ENCODE measurements at places on chromosomes 5 and 9. TPM values are rescaled to one million over a fixed set of nuclear protein-coding genes. Genes with fewer than 3 reads are reported as not detected.

EQTN gene
- 0.36 TPM for polyA plus RNA-seq

ALDH1B1 gene
- 39.3 TPM for polyA plus RNA-seq

C9orf153 gene
- polyA plus RNA-seq: 0.24 TPM

IFNA2 gene
- not detected for polyA plus RNA-seq

EGR1 gene
- 101 TPM for polyA plus RNA-seq

LECT2 gene
- polyA plus RNA-seq: 2.1 TPM

SHB gene
- 14.1 TPM for polyA plus RNA-seq

PTGES2 gene
- polyA plus RNA-seq: 35.2 TPM

HDHD3 gene
- 28.8 TPM for polyA plus RNA-seq

GRCh38 chr5:50699737-50700136, 33.3 kb downstream of the PARP8 start:
- DNase-seq: no peak

GRCh38 chr5:2666081-2666480, 85.4 kb downstream of the IRX2 start:
- no peak for DNase-seq

GRCh38 chr9:6922124-6922676, 164.4 kb downstream of the KDM4C start:
- no peak for DNase-seq

GRCh38 chr5:9905661-9906060, 275.5 kb upstream of the TAS2R1 start:
- no peak for DNase-seq

- no peak for DNase-seq
These were observed 301.3 kb downstream of the CSNK1G3 start for GRCh38 chr5:123813264-123813663.

DNA sequence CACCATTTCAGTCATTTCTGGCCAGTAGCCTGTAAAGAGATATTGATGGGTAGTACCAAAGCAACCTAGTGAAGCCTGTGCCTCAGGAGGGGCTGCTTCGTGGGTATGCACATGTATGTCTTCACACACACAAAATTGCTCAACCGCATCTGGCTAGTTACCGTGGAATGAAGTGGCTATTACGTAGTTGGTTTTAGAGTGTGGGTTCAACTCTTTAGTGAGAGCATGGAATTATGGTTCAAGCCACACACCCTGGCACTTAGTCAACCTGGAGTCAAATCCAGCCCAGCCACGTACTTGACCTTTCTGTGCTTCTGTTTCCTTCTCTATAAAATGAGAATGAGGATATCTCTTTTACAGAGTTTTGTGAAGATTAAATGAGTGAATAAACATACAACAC, 174.9 kb downstream of the TTC39B start:
- no peak for DNase-seq

GRCh38 chr9:98437458-98438034, 182.1 kb upstream of the TBC1D2 start:
- DNase-seq: no peak

GRCh38 chr5:52727020-52727419, 60.7 kb upstream of the ITGA1 start:
- no peak for DNase-seq

GRCh38 chr5:14901462-14902051, 30.0 kb upstream of the ANKH start:
- no peak for DNase-seq

GRCh38 chr5:138274189-138274853, at the start of gene GFRA3:
Gene GFRA3, minus strand, starts transcription at chr5:138274621. Its CDS starts 197 bp downstream, at chr5:138274424.
- DNase-seq: no peak

GRCh38 chr9:249025-249424, 34.4 kb downstream of the DOCK8 start:
- no peak for DNase-seq

GRCh38 chr5:139293202-139293506, 386 bp upstream of the MATR3 start:
- no peak for DNase-seq
